ENCODE measurements at places on chromosomes 16 and 17. TPM values are rescaled to one million over a fixed set of nuclear protein-coding genes. Genes with fewer than 3 reads are reported as not detected.

- H3K27me3 ChIP-seq, result no peaks in the 10 kb centered on the region
- H3K27ac ChIP-seq, result peak overlapping the region; percentile 94
- H3K36me3 ChIP-seq, result peaks cover 30% of the 10 kb centered on the region
- peaks cover 48% of the 10 kb centered on the region for H3K4me1 ChIP-seq
Measured at GRCh38 chr17:82272495-82273326, 789 bp downstream of the CSNK1D start.

GRCh38 chr17:62092784-62093183, 27.7 kb upstream of the MED13 start:
- no peak overlapping the region for H3K27ac ChIP-seq
- H3K4me1 ChIP-seq, result peaks cover 12% of the 10 kb centered on the region
- no peaks in the 10 kb centered on the region for H3K27me3 ChIP-seq
- DNase-seq, result no peak

KRTAP4-4 gene
- not detected for total RNA-seq

QRICH2 gene
- 1.2 TPM for total RNA-seq

DNA sequence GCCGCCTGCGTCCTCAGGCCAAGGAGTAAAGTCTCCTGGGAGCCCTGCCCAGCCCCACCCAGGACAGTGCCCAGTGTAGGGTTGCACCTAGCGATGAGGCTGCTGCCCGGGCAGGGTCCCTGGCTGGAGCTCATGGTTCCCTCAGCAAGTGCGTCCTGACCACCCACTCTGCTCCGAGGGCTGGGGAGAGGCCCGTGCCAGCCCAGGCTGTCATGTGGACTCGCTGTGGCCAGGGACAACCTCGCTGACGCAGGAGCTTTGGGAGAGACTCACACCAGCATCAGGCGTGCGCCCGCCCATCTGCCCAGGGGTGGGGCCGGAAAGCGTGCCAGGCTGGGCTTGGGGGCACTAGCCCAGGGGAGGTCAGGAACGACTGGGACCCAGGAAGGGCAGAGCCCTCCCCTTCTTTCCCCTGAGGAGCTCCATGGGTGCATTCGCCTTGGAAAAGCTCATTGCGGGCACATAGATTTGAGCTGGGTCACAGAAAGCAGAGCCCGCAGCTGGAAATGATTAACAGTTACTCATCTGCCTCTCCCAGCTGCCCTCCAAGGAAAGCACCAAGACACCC, 19.7 kb downstream of the DPEP1 start:
- H3K4me3 ChIP-seq, result no peak overlapping the region
- DNase-seq, result no peak
- no peaks in the 10 kb centered on the region for H3K27me3 ChIP-seq
- no peaks in the 10 kb centered on the region for H3K4me1 ChIP-seq
- H3K27ac ChIP-seq, result no peak overlapping the region

- peak overlapping the region; percentile 92 for H3K27ac ChIP-seq
- peaks cover 12% of the 10 kb centered on the region for H3K36me3 ChIP-seq
- peaks cover 26% of the 10 kb centered on the region for H3K4me1 ChIP-seq
- peak; percentile 84 for DNase-seq
- H3K4me3 ChIP-seq, result peak overlapping the region; percentile 88
- peaks cover 13% of the 10 kb centered on the region for H3K27me3 ChIP-seq
Measured at GRCh38 chr17:67993153-67993997, 2.9 kb downstream of the C17orf58 start.

DNA sequence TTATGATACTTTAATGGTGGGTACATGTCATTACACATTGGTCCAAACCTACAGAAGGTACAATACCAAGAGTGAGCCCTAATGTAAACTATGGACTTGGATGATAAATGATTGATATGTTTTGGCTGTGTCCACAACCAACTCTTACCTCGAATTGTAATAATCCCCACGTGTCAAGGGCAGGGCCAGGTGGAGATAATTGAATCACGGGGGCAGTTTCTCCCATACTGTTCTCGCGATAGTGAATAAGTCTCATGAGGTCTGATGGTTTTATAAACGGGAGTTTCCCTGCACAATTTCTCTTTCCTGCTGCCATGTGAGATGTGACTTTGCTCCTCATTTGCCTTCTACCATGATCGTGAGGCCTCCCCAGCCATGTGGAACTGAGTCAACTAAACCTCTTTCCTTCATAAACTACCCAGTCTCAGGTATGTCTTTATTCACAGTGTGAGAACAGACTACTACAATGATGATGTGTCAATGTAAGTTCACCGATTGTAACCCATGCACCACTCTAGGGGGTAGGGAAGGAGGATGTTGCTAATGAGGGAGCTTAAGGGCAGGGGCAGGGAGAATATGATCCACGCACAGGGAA, 7.0 kb upstream of the METTL22 start:
- H3K4me3 ChIP-seq, result no peak overlapping the region
- H3K36me3 ChIP-seq, result no peaks in the 10 kb centered on the region
- H3K27ac ChIP-seq, result no peak overlapping the region
- no peaks in the 10 kb centered on the region for H3K4me1 ChIP-seq
- no peak for DNase-seq

RHBDF1 gene
- 0.40 TPM for total RNA-seq

CACNA1G gene
- total RNA-seq, result not detected

DNA sequence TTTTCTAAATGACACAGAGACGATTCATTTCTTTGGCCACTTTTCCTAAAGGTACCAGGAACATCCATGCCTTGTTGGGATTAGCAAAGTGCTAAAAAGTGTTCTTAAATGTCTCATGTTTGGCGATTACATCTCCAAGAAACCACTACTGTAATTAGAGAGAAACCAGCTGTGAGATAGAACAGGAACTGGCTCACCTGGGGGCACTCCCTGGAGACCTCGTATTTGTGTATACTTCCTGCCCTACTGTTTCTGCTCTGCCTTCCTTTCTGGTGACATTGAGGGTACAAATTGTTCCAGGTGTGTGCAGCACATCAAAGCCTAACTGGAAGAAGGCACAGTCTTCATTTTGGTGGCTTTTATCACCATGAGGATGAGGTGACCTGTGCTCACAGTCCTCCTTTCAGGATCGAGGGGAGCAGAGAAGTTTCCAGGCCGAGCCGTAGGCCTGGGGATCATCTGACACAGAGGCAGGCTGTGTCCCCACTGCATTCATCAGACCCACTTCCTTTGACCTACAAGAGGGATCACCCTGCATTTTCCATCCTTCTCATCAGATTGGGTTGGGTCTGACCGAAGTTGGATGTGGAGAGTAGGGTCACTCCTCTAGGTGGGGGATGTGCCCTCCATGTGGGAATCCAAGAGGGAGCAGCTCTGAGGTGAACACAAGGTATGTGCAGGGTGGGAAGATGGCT, 23.7 kb downstream of the CCL4 start:
- no peak overlapping the region for H3K4me3 ChIP-seq
- DNase-seq, result no peak
- no peak overlapping the region for H3K27ac ChIP-seq
- H3K27me3 ChIP-seq, result peaks cover 12% of the 10 kb centered on the region

IL17C gene
- total RNA-seq, result not detected

- no peaks in the 10 kb centered on the region for H3K4me1 ChIP-seq
- no peaks in the 10 kb centered on the region for H3K36me3 ChIP-seq
- no peak overlapping the region for H3K27ac ChIP-seq
- peaks cover 31% of the 10 kb centered on the region for H3K27me3 ChIP-seq
- DNase-seq, result no peak
Measured at GRCh38 chr17:61420052-61420451, 20.4 kb downstream of the TBX2 start.

- H3K4me1 ChIP-seq, result no peaks in the 10 kb centered on the region
- peaks cover 12% of the 10 kb centered on the region for H3K36me3 ChIP-seq
- no peaks in the 10 kb centered on the region for H3K27me3 ChIP-seq
- H3K4me3 ChIP-seq, result no peak overlapping the region
Measured at GRCh38 chr17:29085223-29085622, 42.3 kb downstream of the PIPOX start.
